Activated CD4-positive, alpha-beta T cell treated with anti-CD3 and anti-CD28 coated beads, Interleukin-2, amount 10 ng/mL, durations not matched to agents 24 days and 14 days (primary cell): ENCODE measurements at places on chromosomes 12 and 14.

DNA sequence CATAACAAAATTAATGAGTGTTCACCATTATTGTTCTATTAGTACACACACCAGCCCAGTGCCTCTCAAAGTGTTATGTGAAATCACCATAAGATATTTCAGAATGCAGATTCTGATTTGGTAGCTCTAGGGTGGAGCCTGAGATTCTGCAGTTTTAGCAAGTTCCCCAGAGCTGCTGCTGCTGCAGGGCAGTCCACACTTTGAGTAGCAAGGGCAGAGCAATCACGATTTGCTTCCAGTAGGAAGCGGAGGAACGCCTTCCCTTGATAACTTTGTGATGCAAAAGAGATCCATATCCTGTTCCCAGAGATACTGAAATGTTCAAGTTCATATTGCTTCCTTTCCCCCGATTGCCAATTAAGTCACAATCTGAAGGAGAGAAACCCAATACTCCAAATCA is 57.9 kb downstream of the SLC17A8 start:
- H3K27ac ChIP-seq: no peak overlapping the region
- peaks cover 9% of the 10 kb centered on the region for H3K27me3 ChIP-seq
- H3K36me3 ChIP-seq: no peaks in the 10 kb centered on the region
- no peak overlapping the region for H3K4me3 ChIP-seq

- H3K36me3 ChIP-seq: no peaks in the 10 kb centered on the region
- no peak overlapping the region for H3K4me3 ChIP-seq
- no peaks in the 10 kb centered on the region for H3K27me3 ChIP-seq
- H3K27ac ChIP-seq: no peak overlapping the region
- no peaks in the 10 kb centered on the region for H3K4me1 ChIP-seq
Observed at GRCh38 chr12:87039536-87039935, 783.3 kb upstream of the MGAT4C start.

- no peak for DNase-seq
- no peak overlapping the region for H3K4me3 ChIP-seq
- no peak overlapping the region for H3K27ac ChIP-seq
- H3K4me1 ChIP-seq: no peaks in the 10 kb centered on the region
- H3K36me3 ChIP-seq: no peaks in the 10 kb centered on the region
Observed at GRCh38 chr14:34348592-34348991, 113.4 kb downstream of the SPTSSA start.

- H3K36me3 ChIP-seq: peaks cover 37% of the 10 kb centered on the region
- H3K27ac ChIP-seq: no peak overlapping the region
- no peak overlapping the region for H3K4me3 ChIP-seq
- no peak for DNase-seq
- peaks cover 16% of the 10 kb centered on the region for H3K4me1 ChIP-seq
- H3K27me3 ChIP-seq: no peaks in the 10 kb centered on the region
Observed at GRCh38 chr14:103483600-103483999, 39.0 kb downstream of the CKB start.

DNA sequence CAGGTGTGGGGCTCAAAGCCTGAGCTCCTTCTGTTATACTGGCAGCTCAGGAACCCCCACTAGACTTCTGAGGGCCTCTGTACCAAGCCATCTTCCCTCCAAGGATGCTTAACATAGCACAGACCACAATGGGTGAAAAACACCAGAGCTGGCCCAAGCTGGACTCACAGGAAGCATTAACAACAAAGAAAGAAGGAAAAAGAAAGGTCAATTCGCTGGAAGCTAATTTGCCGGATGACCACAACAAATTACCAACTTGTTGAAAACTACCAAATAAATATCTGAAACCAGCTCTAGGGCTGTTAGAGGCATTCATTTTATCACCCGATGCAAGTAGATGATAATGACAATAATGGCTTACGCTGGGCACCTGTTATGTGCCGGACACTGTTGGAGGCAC is 48.7 kb downstream of the RBM19 start:
- no peaks in the 10 kb centered on the region for H3K27me3 ChIP-seq
- no peak overlapping the region for H3K4me3 ChIP-seq
- H3K27ac ChIP-seq: no peak overlapping the region
- peaks cover 33% of the 10 kb centered on the region for H3K36me3 ChIP-seq
- H3K4me1 ChIP-seq: no peaks in the 10 kb centered on the region

DNA sequence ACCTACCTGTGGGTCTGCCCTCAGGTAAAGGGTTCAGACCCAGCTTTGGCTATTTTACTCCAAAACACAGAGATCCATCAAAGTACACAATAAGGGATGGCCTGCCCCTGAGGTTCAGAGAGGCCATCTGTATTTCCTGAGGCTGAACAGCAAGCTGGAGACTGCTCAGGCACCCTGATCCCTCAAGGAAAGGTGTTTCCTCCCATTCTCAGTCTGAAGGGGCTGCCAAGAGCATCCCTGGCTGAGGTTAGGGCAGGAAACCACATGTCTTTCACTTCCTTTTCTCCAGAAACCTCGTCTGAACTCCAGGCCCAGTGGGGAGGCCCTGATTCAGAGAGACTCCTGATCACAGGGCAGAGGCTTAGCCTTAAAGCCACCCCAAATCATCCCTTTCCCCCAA is 1.5 kb downstream of the RILPL1 start:
- H3K27me3 ChIP-seq: peaks cover 13% of the 10 kb centered on the region
- H3K36me3 ChIP-seq: peaks cover 2% of the 10 kb centered on the region
- H3K27ac ChIP-seq: peak overlapping the region; percentile 66
- peak; percentile 69 for DNase-seq
- H3K4me3 ChIP-seq: peak overlapping the region; percentile 78
